Mesothelial cell of epicardium (in vitro differentiated cells): ENCODE measurements at places on chromosomes 5 and 9. TPM values are rescaled to one million over a fixed set of nuclear protein-coding genes. Genes with fewer than 3 reads are reported as not detected.

DNA sequence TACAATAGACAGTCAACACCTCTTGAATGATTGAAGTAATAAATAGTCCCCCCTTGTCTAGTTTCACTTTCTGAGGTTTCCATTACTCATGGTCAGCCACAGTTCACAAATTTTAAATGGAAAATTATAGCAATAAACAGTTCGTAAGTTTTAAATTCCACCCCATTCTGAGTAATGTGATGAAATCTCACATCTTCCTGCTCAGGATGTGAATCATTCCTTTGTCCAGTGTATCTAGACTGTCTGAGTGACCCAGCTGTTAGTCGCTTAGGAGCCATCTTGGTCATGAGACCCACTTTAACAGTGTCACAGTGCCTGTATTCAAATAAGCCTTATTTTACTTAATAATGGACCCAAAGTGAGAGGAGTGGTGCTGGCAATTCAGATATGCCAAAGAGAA lies 311.6 kb upstream of the PRR16 start:
- H3K27ac ChIP-seq, result no peak overlapping the region
- H3K4me1 ChIP-seq, result no peaks in the 10 kb centered on the region
- H3K4me3 ChIP-seq, result no peak overlapping the region
- H3K27me3 ChIP-seq, result no peaks in the 10 kb centered on the region
- DNase-seq, result no peak

GRCh38 chr5:118042076-118042475 lies 946.3 kb downstream of the DTWD2 start:
- H3K27ac ChIP-seq, result no peak overlapping the region
- H3K4me3 ChIP-seq, result no peak overlapping the region
- no peaks in the 10 kb centered on the region for H3K27me3 ChIP-seq
- DNase-seq, result no peak

DNA sequence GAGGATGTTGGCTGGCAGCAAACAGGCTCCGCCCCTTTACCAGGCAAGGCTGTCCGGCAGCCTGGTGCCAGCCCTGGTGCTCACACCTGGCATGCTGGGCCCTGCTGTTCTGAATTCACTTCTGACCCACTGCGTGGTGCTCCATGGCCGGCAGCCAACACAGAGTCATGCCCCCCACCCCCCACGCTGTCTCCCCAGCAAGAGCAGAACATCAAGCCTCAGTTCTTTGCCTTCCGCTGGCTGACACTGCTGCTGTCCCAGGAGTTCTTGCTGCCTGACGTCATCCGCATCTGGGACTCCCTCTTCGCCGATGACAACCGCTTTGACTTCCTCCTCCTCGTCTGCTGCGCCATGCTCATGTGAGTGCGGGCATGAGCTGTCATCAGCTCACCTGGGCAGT lies 12.6 kb upstream of the ENDOG start:
- H3K36me3 ChIP-seq, result peaks cover 21% of the 10 kb centered on the region
- no peak overlapping the region for H3K27ac ChIP-seq
- no peak for DNase-seq
- H3K27me3 ChIP-seq, result no peaks in the 10 kb centered on the region

GRCh38 chr5:123438244-123438643 lies 15.0 kb upstream of the CEP120 start:
- no peak overlapping the region for H3K27ac ChIP-seq
- peaks cover 33% of the 10 kb centered on the region for H3K4me1 ChIP-seq
- DNase-seq, result no peak
- H3K27me3 ChIP-seq, result no peaks in the 10 kb centered on the region
- H3K36me3 ChIP-seq, result no peaks in the 10 kb centered on the region

- DNase-seq, result no peak
- H3K27me3 ChIP-seq, result no peaks in the 10 kb centered on the region
- peaks cover 6% of the 10 kb centered on the region for H3K4me1 ChIP-seq
- H3K36me3 ChIP-seq, result peaks cover 5% of the 10 kb centered on the region
- H3K4me3 ChIP-seq, result no peak overlapping the region
Measured at GRCh38 chr5:59149827-59150226, 567.0 kb downstream of the RAB3C start.

Gene PCDHB9
- total RNA-seq, result 14.5 to 16.0 TPM (median 15.1 TPM) in 3 replicates
